ENCODE measurements at places on chromosomes 3 and 15.

DNA sequence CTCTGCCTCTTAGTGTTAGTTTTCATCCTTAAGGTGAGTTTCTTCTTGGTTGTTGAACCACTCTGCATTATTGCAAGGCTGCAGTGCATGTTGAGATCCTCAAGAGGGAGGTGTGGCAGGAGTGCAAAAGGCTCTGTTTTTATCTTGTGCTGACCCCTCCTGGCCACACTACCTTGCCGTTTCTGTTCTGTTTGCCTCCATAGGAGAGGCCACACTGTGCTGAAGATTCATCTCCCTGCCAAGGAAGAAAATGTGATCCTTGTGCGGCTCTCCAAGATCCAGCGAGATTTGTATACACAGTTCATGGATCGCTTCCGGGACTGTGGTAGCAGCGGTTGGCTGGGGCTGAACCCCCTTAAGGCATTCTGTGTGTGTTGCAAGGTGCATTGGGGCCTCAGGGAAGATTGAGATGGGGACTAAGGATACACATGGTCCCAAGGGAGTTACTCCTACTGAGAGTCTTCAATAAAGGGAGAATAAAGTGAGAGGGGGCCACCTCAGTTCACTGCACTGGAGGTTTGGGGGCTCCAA, 33.0 kb upstream of the TEX264 start:
- no peak for DNase-seq

GRCh38 chr3:125032100-125032643, 23.6 kb downstream of the HEG1 start:
- DNase-seq = no peak

DNA sequence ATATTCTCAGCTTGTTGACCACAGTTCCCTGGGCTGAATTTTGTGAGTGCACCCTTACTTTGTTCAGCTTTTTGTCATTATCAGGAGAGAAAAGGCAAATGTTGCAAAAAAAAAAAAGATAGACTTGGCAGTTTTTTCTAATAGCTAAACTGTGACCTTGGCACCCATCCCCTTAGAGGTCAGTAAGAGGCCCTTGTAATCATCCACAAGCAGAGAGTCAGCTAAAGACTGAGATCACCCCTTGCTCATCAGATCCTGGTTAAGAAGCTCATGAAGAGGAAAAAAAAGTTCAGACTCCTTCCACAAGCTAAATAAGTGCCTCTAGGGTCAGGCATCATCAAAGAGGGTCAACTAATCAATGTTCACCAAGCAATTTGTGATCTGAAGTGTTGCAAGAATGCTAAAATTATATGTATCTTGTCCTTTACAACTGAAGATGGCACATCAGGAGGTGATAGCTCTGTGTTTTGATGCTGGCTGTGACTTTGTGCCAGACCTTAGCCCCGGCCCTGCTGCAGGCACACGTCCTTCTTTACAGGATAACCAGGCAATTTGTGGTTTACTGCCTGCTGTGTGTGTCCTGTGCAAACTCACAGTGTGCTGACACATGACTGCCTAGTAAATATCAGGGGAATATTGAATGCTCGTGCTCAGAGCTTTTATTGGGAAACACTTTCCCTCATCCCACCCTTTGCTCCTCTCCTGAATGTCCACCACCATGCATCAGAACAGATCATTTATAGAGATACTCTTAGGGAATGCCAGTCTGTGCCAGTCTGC, 262.9 kb downstream of the IL5RA start:
- DNase-seq = no peak

DNA sequence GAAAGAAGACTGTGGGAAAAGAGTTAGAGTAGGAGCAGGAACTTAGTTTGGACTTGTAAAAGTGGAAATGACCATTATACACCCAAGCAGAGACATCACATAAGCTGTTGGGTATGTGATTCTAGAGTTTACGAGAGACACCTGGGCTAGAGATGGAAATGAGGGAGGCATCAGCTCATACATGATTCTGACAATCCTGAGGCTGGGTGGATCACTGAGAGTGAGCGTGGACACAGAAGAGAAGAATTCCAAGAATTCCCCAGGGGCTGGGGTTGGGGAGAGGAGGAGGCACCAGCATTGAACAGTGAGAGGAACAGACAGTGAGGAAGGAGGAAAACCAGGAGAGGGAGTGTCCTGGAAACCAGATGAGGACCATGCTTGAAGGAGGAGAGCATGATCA, 113.5 kb downstream of the KCNAB1 start:
- no peak for DNase-seq

DNA sequence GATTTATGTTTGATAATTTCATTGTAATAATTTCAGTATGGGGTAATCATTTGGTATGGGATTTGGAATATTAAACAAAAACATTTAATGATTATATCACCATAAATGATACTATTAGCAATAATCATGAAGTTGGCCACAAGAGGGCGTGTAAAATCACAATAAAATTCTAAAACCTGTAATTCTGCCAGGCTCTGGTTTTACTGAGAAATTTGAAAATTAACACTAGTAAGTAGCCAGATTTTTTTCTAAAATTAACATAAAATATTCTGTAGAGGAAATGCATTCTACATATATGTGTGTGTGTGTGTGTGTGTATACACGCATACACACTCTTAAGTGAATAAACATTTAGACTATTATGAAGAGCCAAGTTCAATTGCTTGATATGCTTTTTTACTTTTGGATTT, 40.5 kb downstream of the FEZF2 start:
- no peak for DNase-seq

GRCh38 chr15:68047826-68048225, 6.3 kb upstream of the PIAS1 start:
- no peak for DNase-seq

GRCh38 chr15:90190606-90191343, 10.4 kb upstream of the SEMA4B start:
- DNase-seq = no peak

GRCh38 chr3:32421185-32421584, 29.5 kb downstream of the CMTM7 start:
- DNase-seq = no peak

DNA sequence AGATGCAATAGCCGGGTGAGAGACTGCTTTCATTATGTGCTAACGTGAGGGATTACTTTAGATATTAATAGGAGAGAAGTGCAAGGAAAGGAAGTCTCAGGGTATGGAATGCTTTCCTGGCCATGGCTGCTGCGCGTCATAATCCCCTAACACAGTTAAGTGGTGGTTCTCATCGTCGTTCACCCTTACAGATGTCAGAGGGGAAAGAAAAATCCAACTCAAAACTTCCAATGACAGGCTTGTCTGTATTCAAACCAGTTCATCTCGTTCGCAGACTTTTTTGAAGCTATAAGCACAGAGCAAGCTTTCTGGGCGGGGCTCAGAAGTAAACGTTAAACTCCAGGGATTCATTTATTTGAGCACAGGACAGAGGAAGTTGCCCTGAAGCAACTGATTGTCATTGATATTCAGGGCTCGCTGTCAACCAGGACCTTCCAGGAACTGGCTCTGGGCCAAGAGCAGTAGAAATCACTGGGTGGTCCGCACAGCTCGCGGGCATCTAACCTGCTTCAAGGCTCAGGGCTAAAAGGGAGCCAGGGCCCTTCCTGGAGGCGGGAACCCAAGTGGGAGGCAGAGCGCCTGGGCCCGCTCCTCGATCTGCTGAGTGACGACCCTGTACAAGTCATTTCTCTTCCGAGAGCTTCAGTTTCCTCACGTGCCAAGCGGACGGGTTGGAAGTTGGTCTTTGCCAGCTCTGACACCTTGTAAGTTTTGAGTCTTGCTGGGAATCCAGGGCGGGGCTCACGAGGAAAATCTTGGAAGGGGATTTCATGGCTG, 1.1 kb upstream of the LPP start:
- no peak for DNase-seq

DNA sequence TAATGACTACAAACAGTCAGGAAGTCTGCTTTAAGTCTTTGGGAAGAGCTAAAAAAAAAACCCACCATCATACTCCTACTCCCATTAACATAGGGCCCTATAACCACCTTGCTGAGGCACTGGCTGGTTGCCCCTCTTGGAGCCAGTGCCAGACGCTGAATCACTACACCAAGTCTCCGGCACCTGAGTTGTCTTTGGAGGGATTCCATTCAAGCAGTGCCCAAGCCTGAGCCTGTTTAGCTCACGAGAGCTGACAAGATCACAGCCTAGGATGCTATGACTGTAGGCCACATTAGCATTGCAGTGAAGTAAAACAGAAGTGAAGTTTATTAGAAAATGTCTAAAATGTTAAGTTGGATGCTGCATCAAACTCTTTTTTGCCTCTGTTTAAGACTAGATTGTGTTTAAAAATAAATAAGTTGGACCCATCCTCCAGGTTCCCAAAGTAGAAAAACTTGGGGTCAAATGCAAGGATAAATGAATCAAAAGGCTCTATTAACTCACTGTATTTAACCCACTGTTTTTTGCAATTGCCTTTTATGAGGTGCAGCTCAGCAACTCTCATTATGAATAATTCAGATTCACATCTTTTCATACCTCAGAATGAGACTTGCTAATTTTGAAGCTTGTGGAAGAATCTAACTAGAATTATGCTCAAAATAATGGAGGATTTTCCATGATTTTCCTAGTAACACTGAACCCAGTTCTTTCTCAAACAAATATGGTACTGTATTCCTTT, 461.9 kb downstream of the FOXP1 start:
- no peak for DNase-seq

DNA sequence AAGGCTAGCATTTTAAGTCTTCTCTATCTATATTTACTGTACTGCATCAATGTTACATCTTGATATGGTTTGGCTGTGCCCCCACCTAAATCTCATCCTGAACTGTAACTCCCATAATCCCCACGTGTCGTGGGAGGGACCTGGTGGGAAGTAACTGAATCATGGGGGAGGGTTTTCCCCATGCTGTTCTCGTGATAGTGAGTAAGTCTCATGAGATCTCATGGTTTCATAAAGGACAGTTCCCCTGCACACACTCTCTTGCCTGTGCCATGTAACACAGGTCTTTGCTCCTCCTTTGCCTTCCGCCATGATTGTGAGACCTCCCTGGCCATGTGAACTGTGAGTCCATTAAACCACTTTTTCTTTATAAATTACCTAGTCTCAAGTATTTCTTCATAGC, 161.5 kb downstream of the TBC1D5 start:
- no peak for DNase-seq

DNA sequence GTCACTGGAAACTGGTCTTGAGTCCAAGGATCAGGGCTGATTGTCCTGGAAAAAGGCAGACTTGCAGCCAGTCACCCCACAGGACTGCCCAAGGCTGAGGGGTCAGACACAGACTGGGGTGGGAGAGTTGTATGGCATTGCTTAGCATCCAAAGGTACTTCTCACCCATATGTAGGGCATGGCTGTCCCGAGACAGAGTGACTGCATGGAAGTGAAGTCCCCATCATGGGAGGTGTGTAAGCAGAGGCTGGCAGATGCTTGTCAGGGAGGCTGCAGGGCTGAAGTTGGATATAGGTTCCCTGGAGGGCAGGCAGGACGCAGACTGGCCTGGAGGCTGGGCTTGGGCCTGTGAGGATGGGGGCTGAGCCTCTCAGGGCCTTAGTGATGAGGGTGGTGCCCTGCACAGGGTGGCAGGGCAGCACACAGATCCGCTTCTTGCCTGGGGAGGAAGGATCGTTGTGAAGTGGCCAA, 31.1 kb downstream of the PSTPIP1 start:
- no peak for DNase-seq

DNA sequence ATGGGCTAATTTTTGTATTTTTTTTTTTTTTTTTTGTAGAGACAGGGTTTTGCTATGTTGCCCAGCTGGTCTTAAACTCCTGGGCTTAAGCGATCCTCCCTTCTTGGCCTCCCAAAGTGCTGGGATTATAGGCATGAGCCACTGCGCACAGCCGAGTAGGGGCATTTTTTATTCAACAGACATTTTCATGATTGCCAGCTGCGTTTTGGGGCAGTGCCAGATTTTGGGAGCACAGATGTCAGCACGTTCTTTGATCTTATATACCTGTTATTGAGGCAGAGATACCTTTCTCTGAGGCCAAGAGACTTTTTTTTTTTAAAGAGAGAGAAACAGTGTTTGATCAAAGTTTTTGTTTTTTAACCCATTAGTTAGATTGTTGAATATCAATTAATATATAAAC, 16.8 kb downstream of the NEO1 start:
- DNase-seq = no peak

DNA sequence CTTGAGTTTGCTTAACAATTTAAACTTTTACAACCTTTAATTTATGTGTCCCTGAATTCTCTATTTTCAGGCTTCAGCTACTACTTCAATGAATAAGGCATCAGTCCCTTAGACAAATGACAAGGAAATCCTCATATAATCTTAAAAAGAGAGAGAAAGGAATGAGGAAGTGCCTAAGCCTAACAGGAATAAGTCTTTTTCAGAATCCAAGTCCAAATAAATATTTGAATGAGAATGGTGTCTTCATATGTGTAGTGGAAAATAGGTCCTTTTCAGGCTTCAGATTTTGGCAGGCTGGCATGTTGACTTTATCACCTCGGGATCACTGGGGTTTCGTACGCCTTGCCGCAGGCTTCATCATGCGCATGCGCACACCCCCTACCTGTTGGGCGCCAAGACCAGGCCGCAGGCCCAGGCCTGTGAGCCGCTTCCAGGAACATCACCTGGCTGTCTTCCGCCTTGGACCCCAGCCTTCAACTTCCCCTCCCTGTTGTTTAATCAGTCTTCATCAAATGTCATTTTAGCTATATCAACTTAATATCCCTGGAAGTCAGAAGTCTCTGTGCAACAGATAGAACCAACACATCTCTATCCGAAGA, 334.5 kb downstream of the SOX2 start:
- DNase-seq = no peak

GRCh38 chr3:140972833-140973232, 31.2 kb downstream of the SLC25A36 start:
- DNase-seq = no peak

GRCh38 chr3:41394896-41395295, 195.6 kb downstream of the CTNNB1 start:
- no peak for DNase-seq

GRCh38 chr3:13081603-13082360, 8.6 kb upstream of the IQSEC1 start:
- DNase-seq = no peak

DNA sequence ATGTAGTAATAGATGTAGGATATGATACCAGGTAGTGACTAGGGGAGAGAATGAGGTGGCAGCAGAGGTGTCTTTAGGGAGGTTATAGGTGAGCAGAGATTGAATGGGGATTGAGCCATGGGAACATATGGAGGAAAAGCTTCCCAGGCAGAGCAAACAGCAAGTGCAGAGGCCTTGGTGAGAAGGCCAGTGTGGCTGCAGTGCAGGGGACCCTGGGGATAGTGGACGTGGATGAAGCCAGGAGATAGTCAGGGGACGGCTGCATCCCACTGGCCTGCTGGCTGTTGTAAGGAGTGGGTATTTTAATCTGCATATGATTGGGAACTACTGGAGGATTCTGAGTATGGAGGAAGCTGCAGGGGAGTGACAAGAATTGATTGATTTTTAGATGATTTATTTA, 62.7 kb upstream of the TRAK1 start:
- DNase-seq = no peak

- DNase-seq = no peak
Measured at GRCh38 chr3:150090006-150090405, 119.3 kb upstream of the PFN2 start.

DNA sequence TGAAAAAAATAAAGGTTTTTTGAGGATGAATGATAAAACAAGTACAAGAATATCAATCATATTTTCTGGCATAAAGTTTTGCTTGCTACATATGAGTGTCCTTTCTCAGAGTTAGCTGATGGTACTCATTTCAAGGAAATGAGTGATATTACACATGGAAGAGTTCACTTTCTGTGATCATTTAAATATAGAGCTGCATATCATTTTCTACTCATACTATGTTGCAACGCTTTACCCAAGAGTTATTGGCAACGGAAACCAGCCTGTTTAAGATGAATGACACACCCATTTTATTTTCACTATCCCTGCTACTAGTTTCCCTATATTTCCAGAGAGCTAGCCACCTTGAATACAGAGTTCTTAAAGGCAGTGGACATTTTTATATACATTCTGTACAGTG, 35.4 kb upstream of the RBMS3 start:
- DNase-seq = no peak

- DNase-seq = no peak
Measured at GRCh38 chr3:26260139-26260538, 362.4 kb upstream of the LRRC3B start.
